ENCODE measurements at places on chromosomes 1 and 21.
A peak's percentile ranks its signal among the peaks of the same experiment; 100 is the strongest.

DNA sequence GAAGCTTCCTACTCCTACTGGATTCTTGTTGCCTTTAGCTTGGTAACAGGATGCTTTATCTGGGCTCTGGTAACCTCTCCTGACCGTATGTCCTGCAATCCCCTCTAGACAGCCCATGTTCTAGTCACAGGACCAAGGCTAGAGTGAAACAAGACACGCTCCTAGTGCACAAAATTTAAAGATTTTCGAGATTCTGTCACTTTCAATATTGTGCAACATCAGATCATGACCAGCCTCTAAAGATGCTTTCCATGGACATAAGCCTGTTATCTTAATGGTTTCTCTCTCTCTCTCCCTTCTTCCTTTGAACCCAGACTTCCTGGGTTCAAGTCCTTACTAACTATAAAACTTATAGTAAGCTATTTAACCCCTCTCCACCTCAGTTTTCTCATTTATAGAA is 1.6 kb upstream of the LY9 start:
- DNase-seq = no peak

DNA sequence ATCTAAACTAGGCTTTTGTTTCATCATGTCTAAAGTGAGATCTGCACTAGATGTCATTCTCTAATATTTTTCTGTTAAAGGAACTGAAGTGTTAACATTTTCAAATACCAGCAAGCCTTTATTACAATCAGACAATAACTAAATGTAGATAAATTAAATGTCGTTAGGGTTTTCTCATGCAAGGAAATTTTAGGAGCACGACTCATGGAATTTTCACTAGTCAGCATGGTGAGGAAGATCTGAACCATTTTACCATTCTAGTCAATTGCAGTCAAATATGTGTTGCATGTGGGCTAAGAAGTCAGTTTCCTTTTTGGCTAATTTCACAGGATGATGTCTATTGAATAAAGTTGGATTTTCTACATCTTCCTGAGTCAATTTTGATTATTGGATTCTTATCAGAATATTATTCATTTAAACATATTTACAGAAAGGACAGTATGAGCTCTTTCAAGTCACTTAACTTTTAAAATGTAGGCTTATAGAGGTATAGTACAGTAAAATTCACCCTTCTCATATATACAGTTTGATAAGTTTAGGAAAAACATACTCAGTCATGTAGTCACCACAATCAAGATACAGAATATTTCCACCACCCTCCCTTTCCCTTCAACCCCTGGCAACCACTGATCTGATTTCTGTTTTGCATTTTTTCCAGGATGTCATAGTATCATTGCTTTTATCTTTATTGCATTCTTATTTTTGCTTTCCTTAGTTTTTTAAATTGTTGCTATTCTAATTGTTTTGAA is 9.2 kb downstream of the GCSAML start:
- no peak for DNase-seq

- no peak for DNase-seq
Measured at GRCh38 chr1:174296309-174296708, 137.0 kb downstream of the RABGAP1L start.

GRCh38 chr1:225755671-225756319 is 21.8 kb upstream of the SRP9 start:
- DNase-seq = no peak

DNA sequence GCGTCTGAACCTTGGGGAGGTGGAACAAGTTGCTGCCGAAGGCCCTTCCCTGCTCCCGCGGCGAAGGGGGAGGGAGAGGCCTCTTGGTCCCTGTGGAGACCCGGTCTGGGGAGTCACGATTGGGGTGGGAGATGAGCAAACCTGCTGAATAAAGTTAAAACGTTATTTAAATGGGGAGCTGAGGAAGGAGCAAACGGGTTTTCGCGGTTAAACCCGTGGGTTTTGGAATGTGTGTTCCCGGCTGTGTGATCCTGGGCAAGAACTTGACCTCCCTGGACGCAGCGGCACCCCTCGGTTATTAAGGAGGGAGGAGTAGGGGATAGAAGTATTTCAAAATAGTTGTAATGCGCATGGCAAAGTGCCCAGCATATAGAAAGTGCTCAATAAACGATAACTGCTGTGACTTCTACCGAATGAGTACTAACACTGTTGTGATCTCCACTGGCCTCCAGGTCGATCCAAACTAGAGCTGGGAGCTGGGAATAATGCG is 3.4 kb downstream of the FAM110D start:
- DNase-seq = no peak

DNA sequence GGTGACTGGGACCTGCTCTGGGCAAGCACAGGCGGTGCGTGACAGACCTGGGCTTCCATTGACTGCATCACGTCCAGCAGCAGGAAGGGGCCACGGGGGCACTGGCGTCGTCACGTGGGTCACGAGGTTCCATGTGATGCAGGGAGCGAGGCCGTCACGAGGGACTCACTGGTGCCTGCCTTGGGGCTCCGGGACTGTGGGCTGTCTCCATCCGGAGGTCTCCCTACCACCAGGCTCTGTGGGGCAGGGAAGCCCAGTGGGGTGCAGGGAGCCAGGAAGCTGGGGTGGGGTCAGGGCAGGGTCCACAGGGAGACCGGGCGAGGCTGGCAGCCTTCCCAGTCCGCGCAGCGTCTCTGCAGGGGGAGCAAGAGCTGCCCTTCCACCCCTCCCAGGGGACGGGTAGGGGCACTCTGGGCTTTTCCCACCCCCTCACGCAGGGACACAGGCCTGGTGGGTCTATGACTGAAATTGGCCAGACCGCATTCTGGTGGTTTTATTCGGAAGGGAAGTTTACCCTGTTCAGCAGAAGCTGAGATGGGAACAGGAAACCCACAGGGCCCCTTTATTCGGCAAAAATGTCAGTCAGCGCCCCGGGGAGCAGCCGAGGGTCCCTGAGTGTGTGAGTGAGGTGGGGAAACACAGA is 416 bp upstream of the TNFRSF14 start:
- peak; percentile 13 for DNase-seq

GRCh38 chr1:74583397-74583796 is 71.0 kb upstream of the LRRC53 start:
- no peak for DNase-seq

GRCh38 chr1:154075746-154076145 is 79.1 kb downstream of the NUP210L start:
- no peak for DNase-seq

DNA sequence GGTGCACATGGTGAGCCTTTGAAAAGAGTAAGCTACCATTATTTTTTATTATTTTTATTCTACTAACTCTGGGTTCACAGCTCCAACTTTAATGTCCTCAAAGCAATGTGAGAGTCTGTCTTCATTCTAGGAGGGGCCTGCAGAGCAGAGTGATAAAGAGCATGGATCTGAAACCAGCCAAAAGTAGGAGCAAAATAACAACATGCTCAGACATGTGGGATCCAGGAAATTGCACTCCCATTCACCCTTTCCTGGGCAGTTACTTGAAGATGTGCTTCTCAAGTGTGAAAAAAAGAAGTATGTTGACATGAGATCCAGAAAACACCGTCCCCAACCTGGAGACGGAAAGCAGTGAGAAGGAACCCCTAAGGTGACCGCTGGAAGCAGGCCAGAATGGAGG is 8.7 kb upstream of the LIN28A start:
- DNase-seq = no peak

- DNase-seq = no peak
Measured at GRCh38 chr21:45644041-45644906, 749 bp downstream of the PCBP3 start.

DNA sequence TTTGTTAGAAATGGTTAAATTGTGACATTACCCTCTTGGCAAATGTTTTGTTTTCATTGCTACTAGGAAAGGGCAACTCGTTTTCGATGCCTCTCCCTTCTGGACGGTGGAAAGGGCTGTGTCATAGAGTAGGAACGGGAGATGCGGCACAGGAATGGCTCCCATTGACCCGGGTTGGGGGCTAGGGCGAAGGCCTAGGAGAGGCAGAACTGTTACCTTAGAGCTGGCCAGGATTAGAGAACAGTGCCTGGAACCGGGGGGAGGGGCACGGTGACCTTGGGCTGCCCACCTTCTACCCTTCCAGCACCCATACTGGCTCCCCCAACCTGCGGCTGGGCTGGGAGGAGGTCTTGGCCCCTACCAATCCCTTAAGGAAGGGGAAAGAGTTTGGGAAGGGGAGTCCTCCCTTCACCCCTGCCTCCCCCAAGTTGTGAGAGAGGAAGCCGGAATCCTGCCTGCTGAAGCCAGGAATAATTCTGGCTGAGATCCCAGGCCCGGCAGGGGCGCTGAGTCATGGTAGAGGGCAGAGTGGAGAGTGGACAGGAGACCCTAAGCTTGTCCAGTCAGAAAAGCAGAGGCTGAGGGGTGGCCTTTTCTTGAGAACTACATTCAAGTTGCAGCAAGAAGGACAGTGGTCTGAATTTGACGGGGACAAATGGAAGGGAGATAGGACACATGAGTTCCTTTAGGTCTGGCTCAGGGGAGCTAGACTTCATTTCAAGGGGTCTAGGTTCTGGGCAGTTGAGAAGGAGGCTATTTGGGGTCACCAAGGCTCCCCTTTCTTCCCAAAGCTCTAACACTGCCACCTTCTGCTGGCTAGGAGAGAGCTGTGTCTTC is 8.2 kb downstream of the LMNA start:
- DNase-seq = peak; percentile 90

DNA sequence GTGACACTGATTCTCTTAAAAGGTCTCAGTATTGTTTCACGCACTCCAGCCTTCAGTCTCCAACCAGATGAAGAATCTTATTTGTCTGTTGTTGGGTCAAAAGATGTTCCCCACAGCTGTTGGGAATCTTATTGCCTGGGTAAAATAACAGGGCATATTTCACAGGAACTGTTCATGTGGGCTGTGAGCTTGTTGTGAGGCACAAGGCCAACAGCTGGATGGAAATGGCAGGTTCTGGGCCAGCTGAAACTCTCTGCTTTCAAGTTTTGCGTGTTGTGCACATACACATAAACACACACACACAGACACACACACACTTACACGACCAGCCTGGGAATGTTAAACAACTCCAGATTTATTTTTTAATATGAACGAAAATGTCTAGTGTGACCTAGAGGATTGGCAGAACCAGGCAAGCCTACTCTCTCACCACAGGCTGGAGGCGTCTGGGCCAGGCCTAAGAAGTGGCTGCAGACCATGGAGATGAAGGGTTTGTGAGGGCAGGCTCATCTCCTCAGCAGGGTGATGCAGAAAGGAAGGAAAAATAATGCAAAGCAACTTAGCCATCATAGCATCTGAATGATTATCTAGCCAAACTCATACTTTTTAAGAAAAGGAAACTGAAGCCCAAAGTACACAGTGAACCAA is 357.0 kb downstream of the TTLL7 start:
- no peak for DNase-seq

DNA sequence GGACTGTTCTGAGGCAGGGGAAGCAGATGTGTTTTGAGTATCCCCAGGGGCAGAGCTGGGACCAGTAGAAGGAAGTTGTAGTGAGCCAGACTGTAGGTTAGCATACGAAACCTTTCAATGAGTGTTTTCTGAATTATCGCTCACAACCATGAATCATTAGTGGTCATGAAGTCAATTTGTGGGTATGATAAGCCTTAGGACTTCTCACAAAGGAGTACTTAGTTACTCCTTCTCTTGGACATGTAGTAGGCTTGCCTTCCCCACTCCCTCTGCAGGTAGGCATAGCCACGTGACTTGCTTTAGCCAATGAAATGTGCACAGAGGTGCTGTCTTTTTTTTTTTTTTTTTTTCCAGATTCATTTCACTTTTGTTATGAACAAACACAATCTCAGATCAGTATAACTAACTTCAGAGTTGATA is 23.9 kb upstream of the FAAH start:
- DNase-seq = no peak

GRCh38 chr21:32708069-32708468 is 19.7 kb downstream of the SYNJ1 start:
- no peak for DNase-seq

GRCh38 chr1:239944666-239945065 is 147.0 kb upstream of the FMN2 start:
- DNase-seq = no peak

GRCh38 chr1:55504306-55504731 is 289.2 kb upstream of the USP24 start:
- DNase-seq = no peak

- DNase-seq = no peak
Measured at GRCh38 chr1:26750428-26750827, 37.3 kb upstream of the PIGV start.
